ENCODE measurements at places on chromosomes 6 and 20.

GRCh38 chr6:31850765-31851484, 11.7 kb downstream of the NEU1 start:
- no peak for DNase-seq

- DNase-seq: peak; percentile 51
Observed at GRCh38 chr6:129606664-129607063, 103.3 kb downstream of the ARHGAP18 start.

DNA sequence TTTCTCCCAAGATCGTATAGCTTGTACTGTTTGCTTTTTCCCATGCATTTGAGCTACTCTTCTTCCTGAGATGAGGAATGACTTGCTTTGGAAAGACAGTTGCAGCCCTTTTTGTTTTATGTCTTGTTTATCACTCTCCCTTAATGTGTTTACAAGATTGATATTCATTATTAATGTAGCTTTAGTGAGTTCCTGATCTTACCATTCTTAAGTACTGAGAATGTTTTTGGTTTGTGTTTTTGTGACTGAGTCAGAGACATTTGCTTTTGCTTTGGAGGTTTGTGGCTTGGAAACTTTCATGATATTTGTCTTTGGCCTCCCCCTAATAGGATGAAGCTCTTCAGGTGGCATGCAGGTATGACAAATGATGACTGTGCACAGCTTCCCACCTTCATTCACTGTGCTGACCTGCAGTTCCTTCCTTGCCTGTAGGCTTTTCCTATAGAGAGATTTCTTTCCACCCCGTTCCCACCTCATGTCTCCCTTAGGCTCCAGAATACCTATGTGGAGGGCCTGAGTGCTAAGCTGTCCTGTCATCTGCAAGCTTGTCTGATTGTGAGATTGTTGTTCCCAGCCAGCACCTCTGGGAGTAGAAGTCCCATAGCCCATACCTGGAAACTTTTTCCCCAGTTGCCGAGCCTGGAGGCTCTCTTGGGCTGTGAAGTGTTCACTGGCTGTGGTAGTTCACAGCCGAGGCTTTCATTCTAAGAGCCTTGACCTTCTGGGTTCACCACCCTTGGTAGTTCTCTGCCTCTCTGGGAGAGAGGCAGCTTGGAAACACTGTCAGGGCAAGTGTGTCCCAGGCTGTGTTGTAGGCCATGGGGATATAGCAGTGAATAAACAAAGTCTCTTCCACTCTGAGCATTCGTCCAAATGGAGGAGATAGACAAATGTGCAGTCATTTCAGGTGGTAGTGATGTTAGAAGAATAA, 27.1 kb downstream of the CDS2 start:
- DNase-seq: no peak

DNA sequence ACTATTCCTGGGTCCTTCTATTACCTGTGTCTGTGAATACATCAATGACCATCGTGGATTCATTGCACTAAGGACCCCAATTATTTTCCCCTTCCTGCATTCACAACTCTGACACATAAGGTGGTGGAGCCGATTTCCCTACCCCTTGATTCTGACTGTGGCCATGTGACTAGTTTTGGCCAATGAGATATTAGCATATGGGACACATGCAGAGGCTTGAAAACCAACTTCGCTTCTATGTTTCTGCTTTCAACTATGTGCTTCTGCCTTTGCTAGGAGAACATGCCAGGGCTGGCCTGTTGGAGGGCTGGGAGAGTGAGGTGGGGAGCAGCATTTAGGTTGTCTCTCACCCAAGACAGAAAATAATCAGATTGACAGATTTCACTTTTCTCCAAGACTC, 483.1 kb upstream of the JAG1 start:
- no peak for DNase-seq

Measured in GM06990 (cell line).